ENCODE measurements at places on chromosomes 7 and 10.

DNA sequence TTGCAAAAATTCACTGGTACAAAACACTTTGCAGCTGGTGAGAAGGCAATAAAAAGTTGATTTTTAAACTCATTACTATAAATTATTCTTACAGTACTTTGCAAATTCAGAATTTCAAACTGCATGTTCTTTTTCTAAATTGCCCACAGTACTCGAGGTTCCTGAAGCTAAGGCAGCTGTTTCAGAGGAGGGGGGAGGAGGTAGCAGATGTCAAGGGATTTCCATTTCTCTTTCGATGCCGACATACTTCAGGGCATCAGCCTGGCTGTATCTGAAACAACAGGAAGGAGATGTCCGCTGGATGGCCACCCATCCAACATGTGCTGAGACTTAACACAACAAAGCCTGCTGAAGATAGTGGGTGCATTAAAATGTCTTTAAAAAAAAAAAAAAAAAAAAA is 76.7 kb downstream of the EZH2 start:
- no peak for DNase-seq

- no peak for DNase-seq
Measured at GRCh38 chr7:51290702-51291540, 25.7 kb downstream of the COBL start.

DNA sequence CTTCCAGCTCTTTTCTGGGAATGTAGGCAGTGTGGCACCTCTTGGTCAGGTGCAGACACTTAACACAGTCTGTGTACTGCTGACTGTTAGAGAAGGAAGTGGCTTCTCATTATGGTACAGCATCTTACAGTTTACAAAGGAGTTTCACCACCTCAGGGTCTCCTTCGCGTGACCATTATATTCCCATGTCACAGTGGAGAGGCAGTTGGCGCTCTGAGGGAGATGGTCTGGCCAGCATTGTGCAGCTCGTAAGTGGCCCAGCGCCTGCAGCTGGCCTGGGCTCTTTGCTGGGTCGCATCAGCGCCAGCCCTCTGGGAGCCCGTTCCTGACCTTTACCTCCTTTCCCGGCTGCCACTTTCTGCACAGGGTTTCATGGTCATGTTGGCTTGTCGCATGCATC is 15.4 kb downstream of the TSPAN15 start:
- DNase-seq: no peak

DNA sequence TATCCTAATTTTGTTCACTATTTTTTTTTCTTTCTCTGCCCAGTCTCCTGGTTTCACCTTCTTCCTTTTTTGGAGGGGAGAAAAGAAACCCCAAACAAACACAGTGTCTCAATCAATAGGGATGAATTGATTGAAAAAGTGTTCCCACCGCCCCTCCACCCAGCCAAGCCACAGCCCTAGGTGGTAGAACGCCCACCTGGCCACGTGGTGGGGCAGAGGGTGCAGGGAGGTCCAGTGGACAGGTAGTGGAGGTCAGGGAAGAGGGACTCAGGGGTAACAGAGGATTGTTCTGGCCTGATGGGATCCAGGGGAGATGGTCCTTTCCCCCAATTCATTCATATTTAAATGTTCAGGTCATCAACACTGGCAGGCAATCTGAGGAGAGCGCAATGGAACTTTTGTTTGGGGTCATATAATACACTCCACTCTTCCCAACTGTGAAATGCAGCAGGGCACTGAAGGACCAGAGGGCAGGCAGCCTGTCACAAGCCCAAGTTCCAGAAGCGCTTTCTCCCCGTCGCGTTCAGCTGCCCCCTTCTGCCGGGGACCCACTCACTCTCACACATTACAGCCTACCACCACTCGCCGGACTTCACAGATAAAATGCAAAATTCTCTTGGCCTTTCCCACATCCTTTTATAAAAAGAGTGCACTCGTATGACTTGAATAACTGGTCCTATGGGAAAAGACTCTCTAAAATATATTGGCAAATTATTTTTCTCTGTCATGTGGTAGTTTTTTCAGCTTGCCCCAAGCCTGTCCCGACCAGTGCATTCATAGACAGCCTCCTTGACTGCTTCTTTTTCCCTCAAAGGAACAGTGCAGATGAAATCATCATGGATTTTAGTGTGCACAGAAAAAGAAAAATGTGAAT is 1.6 kb downstream of the INHBA start:
- DNase-seq: no peak

DNA sequence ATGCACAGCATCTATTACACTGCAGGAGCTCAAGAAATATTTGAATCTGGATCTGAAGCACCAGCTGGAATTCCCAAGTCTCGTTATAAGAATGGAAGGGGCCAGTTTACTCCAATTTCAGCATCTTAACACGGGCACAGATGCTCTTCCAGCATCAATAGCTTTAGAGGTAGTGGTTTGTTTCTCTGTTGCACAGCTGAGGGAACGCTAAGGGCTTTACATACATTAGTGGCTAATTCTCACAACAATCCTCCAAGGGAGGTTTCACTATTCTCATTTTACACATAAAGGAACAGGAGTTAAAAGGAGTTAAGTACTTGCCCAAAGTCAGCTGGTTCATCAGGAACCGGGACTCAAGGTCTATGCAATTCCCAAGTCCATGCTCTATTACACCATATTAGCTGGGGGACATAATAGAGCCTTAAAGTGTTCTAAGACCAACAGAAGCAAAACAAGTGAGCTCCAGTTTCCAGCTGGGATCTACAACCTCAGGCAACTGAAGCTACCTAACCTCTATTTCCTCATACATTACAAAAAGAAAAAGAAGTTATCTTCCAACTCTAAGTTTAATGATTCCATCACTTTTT is 9.9 kb downstream of the XPNPEP1 start:
- DNase-seq: no peak

- no peak for DNase-seq
Measured at GRCh38 chr10:13453896-13454295, 74.9 kb downstream of the BEND7 start.

DNA sequence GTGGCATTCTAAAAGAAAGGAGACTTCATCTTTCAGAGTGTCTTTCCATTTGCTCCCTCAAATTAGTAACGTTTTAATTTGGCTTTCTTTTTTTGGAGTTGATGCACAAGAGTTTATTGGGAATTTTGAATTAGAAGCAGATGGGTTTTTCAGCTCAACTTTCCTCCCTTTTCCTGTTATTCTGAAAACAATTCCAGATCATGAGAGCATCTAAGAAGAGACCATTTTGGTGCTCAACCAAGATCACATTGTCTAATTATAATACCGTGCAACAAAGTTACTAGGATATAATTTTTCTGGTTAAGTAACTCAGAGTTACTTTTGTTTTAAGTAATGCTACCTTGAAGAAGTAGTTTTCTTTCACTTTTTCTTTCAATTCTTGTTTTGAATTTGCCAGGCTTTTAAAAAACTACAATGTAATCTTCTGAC is 396.6 kb upstream of the KLF6 start:
- no peak for DNase-seq

DNA sequence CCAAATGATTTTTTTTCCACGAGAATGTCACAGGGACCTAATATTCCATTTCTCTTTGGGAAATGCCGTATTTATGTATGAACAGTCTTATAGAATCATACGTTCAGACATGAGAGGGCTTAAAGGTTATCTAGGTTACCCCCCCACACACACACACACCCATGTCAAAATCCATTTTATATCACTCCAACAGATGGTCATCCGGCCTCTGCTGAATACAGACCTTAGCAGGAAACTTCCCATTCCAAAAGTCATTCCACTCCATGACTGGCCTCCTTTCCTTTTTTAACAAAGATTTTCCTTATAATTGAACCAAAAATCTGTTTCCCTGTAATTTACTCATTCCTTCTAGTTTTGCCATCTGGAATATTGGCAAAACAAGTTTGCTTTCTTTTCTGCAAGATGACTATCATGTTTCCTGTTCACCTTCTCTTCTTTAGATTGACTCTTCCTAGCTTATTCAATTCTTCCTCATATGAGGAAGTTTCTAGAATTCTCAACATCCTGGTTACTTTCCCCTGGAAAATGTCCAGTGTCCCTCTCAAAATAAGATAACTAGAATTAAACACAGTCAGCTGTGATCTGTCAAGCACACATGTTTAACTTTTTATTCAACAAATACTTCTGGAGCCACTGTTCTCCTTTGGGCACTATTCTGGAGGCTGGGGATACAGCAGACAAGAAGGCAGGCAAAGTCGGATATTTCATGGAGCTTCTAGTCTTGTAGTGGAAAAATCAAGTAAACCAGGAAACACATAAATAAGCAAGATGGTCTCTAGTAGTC is 276.5 kb upstream of the LRGUK start:
- no peak for DNase-seq
